ENCODE measurements at places on chromosomes 7 and 10.
A peak's percentile ranks its signal among the peaks of the same experiment; 100 is the strongest.

- DNase-seq, result no peak
Observed at GRCh38 chr10:103502849-103503660, 9.6 kb downstream of the NEURL1 start.

- DNase-seq, result no peak
Observed at GRCh38 chr10:63628526-63629362, 107.5 kb downstream of the REEP3 start.

DNA sequence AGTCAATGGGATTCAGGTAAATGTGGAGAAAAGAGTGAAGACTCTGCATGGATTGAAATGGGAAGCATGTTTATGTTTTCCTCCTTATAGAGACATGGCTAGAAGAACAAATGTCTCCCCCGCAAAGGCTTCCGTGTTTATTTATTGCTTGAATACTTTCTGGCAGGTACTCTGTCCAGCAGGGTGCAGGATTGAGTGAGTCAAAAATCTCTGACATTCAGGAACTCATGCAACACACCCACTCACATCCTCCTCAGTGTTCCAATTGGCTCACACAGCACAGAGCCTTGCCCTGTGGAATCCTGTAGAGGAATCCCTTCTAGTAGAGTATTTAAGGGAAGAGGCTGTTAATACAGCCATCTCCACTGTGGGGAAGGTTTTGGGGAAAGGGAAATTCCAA, 290.3 kb upstream of the VWC2 start:
- no peak for DNase-seq

GRCh38 chr10:132502544-132503300, 34.9 kb upstream of the INPP5A start:
- no peak for DNase-seq

- no peak for DNase-seq
Observed at GRCh38 chr10:47456079-47456785, 27.7 kb downstream of the ANXA8 start.

DNA sequence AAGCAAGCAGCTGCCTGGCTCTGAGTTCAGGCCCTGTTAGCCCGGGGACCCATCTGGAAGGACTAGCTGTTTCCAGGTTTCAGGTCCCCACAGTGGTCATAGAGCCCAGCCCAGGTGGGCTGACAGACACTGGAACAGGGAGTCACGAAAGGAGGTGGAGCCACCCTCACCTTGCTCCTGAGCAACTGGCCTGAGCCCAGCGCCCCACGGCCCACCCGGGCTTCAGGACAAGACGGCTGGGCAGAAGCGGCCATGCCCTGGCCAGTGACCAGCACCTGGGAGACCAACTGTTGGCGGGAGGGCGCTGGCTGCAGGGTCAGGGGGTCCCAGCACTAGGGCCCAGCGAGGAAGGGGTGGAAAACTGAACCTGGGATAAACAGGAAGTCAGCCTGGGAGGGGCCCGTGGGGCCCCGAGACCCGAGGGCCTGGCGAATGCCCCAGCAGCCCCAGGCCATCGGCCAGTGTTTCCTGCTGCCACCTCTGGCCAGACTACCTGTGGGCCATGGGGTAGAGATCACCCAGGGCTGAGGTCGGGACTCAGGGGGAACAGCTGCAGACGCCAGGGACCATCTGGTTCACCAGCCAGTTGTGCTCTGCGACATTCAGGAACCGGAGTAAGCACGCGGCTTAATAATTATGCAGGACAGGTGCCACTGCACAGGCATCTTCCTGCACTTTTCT, 282.1 kb upstream of the PPP2R2D start:
- DNase-seq, result no peak

DNA sequence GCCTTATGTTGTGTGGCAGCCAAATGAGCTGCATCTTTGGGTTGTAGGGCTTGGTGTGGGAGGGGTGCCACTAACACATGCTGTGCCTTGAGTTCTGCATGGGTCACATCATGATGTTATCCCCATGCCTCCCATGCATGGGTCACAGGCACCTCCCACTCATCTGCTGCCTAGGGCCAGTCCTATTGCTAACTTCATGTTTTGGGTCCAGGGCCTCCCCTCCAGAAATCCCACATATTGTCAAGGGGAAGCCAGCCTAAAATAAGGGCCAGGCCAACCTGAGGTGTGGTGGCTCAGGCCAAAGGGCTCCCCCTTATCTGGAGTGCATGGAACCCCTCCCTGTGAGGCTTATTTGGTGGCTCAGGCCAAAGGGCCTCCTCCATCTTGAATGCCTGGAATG, 299.0 kb downstream of the RPS24 start:
- DNase-seq, result no peak

GRCh38 chr7:51079494-51079893, 237.1 kb downstream of the COBL start:
- no peak for DNase-seq

GRCh38 chr7:135428011-135428410, 81.9 kb downstream of the CNOT4 start:
- DNase-seq, result no peak

- no peak for DNase-seq
Observed at GRCh38 chr7:146136357-146136875, 19.8 kb downstream of the CNTNAP2 start.

- no peak for DNase-seq
Observed at GRCh38 chr7:100763556-100764140, 30.3 kb downstream of the ZAN start.

GRCh38 chr10:70984986-70985722, 96.8 kb upstream of the PCBD1 start:
- DNase-seq, result no peak

GRCh38 chr7:157389951-157390730, 53.3 kb downstream of the DNAJB6 start:
- DNase-seq, result no peak

- DNase-seq, result no peak
Observed at GRCh38 chr7:150994141-150994837, 3.5 kb downstream of the NOS3 start.

GRCh38 chr10:58775960-58776567, 263.4 kb downstream of the BICC1 start:
- DNase-seq, result no peak

GRCh38 chr7:123096434-123096833, 100.9 kb upstream of the TAS2R16 start:
- DNase-seq, result no peak

DNA sequence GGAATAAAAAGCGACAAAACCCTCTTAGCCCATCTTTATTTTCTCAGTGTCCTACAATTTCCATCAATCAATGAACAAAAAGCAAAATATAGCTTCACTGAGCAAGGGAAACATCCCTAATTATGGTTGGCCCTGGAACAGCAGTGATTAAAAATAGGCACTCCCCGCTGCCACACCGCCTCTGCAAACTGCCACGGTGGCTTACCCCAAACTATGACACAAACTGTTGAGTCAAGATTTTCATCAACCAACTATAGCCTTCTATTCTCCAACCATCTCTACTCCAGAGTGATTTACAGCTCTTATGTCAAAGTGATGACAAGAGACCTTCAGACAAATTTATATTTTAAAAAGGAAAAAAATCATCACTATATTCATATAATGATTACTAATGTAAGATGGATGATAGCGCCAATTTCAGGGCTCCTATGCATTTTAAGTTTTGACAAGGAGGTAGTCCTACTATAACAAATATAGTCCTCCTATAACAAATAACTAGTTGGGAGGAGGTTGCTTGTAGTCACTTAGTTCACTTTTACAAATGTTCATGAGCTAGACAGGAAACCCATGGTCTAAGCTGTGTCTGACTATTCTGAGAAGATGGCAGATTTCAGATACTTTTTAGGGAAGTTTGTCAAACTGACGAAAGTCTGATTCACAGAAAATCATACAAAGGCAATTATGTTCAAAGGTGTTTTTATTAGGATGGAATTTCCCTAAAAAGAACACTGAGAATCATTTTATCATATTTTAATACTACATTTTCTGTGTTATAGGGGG, 26.3 kb downstream of the DENND11 start:
- DNase-seq, result no peak

- DNase-seq, result no peak
Observed at GRCh38 chr7:8413600-8413999, 19.8 kb upstream of the NXPH1 start.

GRCh38 chr10:114402871-114403540, 1.3 kb downstream of the AFAP1L2 start:
- DNase-seq, result no peak

- DNase-seq, result no peak
Observed at GRCh38 chr7:80445351-80445750, 66.5 kb downstream of the GNAT3 start.

DNA sequence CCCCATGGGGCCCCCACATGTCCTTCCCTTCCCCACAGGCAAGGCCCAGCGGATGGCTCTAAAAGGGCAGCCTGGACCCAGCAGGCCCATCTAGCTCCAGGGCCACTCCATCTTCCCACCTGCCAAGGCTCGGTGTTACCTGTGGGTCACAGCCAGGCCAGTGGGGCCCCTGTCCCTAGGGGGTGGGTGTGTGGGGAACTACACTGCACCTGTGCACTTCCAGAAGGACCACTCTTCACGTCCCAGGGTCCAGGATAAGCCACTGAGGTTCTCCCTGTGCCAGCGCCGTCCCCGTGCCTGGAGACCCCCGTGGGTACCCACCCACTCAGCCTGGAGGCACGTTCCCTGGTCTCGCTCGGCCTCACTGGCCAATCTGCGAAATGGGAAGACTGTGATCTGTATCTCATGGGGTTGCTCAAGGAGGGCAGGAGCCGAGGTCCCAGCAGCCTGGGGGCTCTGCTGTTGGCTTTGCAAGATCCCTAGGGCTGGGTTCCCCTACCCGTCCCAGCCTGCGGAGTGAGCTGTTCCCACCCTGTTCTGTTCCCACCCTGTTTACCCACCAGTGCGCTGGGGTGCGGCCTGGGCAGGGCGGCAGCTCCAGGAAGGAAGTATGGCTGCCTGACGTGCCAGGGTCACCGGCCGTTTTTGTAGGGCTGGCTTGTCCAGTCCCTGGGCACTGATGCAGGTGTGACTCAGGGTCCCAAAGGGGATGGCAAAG, 4.6 kb downstream of the PWWP2B start:
- no peak for DNase-seq

DNA sequence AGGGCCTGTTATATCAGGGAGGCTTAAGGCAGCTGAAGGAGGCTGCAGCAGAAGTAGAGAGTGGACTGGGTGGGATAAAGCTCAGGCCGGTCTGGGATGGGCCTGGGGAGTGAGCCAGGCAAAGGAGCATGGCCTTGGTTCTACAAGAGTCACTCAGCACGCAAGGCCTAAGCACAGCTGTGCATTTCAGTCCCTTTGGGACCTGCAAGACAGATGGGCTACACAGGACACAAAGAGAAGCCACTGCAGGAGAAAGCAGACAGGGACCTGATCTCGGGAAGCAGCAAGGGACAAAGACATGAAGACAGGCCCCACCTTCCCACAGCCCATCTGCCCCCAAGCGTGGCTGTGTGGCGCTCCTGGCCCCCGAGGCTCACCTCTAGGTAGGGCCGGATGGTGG, 29.4 kb downstream of the RRP12 start:
- no peak for DNase-seq

- peak; percentile 0 for DNase-seq
Observed at GRCh38 chr10:14751014-14751896, 23.4 kb downstream of the FAM107B start.

DNA sequence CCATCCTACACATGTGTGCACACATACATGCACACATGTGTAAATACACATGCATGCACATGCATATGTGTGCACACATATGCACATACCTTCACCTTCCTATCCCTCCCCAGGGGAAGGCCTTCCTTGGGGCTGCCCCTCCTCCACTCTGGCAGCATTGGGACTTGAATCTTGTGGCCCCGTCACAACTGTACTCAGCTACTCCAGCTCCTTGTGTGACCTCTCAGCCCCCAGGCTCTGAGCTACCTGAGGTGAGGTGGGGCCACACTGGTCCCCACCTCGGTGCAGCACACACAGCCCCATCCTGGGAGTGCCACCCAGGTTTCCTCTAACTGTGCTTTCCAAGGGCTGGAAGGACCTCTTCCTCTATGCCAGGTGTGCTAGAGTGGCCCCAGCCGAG, 116.0 kb downstream of the LHPP start:
- DNase-seq, result no peak

DNA sequence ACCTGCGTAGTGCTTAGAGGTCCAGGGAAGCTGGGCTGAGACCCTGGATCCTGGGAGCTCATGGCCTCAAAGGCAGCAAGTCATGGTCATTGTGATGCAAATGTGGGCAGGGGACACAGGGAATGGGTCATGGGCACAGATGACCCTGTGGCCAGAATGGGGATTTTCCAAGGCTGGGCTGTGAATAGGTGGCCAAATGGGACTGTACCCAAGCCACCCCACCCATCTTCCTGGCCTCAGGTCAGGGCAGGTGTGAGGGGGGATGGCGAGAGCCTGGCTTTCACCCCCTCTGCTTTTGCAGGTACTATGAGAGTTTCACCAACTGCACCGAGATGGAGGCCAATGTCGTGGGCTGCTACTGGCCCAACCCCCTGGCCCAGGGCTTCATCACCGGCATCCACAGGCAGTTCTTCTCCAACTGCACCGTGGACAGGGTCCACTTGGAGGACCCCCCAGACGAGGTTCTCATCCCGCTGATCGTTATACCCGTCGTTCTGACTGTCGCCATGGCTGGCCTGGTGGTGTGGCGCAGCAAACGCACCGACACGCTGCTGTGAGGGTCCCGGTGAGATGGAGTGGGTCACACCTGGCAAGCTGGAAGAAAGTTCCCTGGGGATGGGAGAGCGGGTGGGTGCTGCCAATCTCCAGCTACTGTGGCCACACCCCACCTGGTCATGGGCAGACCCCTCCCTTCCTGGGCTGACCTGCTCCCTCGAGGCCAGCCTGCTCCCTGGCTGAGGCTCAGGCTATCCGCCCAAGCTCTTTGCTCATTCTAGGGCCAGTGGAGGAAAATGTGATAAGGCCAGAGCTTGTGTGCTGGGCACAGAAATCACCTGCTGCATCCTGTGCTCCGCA, 25.5 kb downstream of the RAMP3 start:
- no peak for DNase-seq

DNA sequence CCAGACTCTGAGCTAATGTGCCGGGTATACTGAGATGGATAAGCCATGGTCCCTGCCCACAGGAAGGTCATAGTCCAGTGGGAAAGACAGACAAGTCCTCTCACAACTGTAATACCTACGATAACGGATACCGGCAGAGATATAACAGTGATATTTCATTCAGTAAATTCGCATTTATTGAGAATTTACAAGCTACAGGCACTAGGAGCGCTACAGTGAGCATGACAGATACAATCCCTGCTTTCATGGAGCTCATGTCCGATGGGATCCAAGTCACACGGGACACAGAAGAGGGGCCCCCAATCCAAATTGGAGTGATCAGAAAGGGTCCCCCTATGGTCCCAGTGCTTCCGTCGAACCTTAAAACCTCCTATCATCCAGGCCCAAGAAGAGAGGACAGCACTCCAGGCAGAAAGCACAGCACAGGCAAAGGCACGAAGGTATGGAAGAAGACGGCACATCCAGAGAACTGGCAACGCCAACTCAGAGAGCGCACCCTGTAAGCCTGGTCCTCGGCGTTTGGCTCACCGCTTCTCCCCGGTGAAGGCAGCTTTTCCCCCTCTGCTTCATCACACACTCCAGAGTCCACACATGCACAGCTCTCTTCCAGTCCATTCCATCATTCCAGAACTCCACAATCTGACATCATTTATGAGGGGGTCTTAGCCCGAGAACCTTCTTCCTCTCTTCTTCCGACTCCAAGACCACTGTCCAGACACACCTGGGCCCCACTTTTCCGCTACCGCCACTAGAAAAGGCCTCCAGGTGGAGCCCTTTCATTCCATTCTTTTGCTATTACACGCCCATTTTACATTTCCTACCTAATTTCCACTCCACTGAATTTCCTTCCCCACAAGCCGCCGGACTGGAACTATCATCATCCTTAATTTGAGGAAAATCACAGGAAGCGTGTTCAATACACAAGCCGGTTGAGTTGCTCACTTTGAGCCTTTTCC, 47.8 kb upstream of the NKX2-3 start:
- DNase-seq, result no peak

- DNase-seq, result no peak
Observed at GRCh38 chr7:129094501-129094900, 39.6 kb upstream of the TNPO3 start.

- DNase-seq, result no peak
Observed at GRCh38 chr7:27129729-27130539, 623 bp downstream of the HOXA4 start.

All from effector memory CD8-positive, alpha-beta T cell (primary cell).